ENCODE measurements at places on chromosomes 7 and 10.

GRCh38 chr7:129295015-129295423 lies 70.2 kb downstream of the AHCYL2 start:
- DNase-seq = no peak

DNA sequence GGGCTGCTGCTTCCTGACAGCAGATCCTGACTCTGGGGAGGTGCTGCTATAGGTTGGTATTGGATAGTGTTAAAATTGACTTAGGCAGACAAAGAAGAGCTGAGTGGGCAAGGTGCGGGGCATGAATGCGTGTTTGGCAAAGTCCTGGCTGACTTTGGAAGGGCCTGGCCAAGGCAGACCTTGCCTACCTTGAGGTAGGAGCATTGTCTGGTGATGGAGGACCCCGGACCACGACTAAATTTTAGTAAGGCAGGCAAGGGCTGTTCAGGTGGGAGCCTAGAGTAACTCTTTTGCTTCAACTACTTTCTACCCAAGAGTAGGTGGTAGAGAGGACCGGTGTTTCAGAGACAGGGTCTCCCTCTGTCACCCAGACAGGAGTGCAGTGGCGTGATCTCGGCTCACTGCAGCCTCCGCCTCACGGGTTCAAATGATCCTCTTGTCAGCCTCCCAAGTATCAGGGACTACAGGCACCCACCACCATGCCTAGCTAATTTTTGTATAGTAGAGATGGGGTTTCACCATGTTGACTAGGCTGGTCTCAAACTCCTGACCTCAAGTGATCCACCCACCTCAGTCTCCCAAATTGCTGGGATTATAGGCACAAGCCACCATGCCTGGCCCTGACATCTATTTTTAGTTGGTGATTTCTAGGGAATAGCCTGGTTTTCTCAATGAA lies 12.2 kb upstream of the LAT2 start:
- DNase-seq = no peak

GRCh38 chr7:66055321-66055956 lies 20.2 kb upstream of the ASL start:
- DNase-seq = no peak

- no peak for DNase-seq
Measured at GRCh38 chr10:110502072-110502845, 4.6 kb downstream of the DUSP5 start.

- no peak for DNase-seq
Measured at GRCh38 chr10:60258429-60258797, 131.3 kb downstream of the ANK3 start.

GRCh38 chr10:131963811-131964210 lies 17.9 kb downstream of the BNIP3 start:
- DNase-seq = no peak

DNA sequence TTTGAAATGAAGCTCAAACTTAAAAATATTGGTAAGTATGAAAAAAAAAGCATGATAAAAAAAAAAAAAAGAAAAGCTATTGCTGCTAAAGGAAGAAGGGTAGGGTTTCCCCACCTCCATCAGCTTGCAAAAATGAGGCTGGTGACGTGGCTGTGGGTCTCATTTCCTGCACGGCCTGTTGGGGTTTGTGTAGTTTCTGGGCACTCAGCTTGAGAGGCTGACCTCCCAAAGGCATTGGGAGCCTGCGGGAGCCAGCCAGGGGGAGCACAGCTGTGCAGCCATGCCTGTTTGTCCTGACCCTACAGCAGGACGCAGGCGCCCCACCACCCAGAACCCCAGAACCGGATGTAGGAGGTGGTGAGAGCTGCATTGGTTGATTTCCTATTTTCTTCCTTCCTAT lies 48.8 kb upstream of the CARD11 start:
- no peak for DNase-seq

DNA sequence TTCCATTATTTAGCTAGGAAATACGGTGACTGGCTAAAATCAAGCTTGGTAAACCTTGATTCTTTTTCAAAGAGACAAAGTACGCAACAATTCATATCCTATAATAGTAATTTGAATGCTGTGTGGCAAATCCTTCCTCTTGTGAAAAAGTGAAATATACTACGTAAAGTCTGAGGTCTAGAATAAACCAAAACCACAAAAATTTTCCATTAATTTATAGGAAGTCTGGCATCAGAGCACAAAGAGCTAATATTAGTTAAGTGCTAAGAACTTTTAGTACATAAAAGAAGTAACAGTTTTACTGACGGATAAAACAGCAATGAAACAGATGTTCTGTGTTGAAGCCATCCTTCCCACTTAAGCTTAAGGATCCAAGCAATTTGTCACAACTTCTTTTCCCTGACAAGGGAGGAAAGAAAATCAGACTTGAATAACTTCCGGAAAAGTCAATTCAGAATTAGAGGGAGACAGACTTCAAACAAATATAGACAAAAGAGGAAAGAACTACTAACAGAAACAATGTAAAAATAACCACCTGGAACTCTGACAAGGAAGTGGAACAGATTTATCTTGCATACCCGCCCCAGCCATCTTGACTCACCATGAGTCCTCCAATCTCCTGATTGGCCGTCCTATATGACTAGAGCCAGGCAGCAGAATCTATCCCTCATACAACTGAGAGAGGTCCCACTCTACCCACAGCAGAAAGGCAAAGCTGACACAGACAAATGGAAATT lies 34.6 kb downstream of the RHEB start:
- DNase-seq = no peak

- DNase-seq = no peak
Measured at GRCh38 chr10:130493021-130493420, 356.8 kb downstream of the GLRX3 start.

- no peak for DNase-seq
Measured at GRCh38 chr10:11454160-11454559, 157.3 kb downstream of the USP6NL start.

DNA sequence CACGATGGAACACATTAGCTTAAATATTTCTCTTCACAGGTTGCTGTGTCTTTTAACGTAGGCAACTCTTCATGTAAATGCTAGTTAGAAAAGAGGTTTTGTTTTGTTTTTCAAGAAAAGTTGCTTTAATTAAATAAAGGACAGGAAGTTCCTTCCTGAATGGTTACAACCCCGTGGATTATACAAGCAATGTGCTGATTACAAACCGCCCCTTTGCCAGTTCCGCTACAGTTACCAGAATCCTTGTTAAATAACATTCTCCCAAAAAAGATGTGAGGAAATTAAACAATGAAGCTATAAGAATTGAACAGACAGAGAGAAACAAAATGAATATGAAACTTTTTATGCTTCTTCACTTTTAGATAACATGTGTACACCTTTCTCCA lies 75.1 kb downstream of the LYZL2 start:
- DNase-seq = no peak

GRCh38 chr7:120441850-120442249 lies 168.9 kb downstream of the KCND2 start:
- no peak for DNase-seq

DNA sequence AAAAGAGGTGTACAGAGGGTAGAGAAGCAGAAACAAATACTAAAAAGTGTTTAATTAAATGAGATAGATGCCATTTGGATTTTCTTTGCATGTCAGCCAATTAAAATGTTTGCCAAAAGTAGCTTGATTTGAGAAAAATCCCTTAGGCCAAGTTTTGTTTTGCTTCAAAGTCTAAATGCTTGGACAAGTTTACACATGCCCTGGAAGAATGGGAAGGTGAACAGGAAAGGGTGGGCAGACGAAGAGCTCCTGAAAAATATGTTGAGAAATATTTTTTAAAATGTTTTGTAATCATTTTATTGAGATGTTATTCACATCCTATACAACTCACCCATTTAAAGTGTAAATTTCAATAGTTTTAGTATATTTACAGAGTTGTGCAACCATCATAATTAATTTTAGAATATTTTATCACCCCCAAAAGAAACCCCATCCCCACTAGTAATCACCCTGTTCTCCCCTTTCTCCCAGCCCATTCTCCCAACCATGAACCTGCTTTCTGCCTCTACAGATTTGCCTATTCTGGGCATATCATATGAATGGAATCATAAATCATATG lies 98.5 kb upstream of the ANK3 start:
- no peak for DNase-seq

GRCh38 chr10:91907914-91908336 lies 1.4 kb downstream of the FGFBP3 start:
- no peak for DNase-seq

GRCh38 chr10:124879136-124879535 lies 62.8 kb upstream of the ZRANB1 start:
- DNase-seq = no peak

DNA sequence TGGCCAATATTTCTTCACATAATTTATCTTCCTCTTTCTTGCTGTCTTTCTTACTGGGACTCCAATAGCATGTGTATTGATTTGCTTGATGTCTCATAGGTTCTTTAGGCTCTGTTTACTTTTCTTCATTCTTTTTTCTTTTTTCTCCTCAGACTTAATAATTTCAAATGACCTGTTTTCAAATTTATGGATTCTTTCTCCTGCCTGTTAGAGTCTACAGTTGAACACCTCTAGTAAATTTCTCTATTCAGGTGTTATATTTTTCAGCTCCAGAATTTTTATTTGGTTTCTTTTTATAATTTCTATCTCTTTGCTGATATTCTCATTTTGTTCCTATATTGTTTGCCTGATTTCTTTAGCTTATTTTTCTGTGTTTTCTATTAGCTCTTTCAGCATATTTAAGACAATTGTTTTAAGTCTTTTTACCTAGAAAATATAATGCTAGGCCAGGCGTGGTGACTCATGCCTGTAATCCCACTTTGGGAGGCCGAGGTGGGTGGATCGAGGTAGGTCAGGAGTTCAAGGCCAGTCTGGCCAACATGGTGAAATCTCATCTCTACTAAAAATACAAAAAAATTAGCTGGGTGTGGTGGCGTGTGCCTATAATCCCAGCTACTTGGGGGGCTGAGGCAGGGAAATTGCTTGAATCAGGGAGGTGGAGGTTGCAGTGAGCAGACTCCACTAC lies 61.9 kb upstream of the TNS3 start:
- DNase-seq = no peak

DNA sequence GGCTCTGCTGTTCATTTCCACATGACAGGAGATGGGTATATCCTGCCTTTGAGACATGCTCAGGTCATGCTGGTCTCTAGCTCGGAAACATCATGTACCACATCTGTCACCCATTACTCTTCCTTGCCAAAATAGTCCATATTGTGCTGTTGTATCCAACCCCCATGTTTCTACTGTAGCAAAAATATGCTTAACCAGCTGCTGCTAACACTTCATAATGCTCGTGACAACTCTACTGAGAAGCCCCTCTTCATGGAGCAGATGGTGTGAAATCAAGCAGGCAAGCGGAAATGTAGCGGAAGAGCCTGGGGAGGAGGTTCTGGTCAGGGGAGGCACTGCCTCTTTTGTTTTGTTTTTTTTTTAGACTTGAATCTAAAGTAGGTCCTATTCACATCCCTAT lies 82.9 kb downstream of the NPY start:
- DNase-seq = no peak

DNA sequence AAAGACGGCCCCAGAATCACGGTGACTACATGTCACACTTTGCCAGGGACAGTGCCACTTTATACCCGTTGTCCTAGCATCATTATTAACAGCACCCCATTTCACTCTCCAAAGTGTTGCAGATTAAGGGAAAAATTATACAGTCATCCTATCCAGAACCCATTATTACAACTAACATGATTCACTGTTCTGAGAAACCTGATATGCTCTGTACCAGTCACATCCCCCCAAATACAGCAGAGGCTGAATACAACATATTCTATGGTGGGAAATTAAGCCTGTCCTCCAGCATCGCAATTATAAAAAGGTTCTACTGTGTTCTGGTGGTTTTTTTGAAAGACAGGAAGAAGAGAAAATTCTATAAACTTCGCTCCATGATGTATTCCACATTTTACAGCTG lies 162.1 kb downstream of the JAZF1 start:
- no peak for DNase-seq

DNA sequence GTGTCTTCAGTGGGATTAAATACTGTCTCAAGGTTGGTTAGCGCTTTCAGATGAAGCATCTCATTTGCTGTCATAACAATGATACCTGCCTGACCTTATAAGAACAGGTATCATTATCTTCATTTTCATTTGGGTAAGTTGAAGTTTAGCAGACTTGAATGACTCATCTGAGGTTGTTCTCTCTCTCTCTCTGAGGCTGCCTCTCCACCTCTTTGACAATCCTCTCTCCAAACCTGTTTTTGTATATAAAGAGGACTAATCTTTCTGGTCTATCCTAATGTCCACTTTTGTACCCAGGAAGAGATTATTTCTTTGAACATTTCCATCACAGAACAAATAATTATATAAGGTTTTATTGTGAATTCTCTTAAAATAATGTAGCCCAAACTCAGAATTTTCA lies 291.4 kb downstream of the KLF6 start:
- no peak for DNase-seq

GRCh38 chr7:141290973-141291372 lies 217.1 kb downstream of the TMEM178B start:
- no peak for DNase-seq

DNA sequence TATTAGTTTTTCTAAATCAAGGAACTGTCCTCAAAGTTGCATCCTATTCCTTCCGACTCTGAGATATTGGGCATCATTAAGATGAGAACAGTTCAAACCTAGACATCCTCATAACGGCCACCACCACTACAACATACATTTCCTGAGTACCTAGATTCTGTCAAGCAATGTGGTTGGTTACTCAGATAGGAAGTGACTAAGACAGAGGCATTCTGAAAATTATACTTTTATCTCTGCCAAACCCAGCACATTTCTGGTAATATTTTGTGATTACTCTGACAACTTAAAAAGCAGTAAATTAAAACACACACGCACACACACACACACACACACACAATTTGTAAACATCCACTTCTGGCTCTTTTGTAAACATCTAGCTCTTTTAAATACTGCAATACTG lies 291.2 kb upstream of the MEOX2 start:
- DNase-seq = no peak

DNA sequence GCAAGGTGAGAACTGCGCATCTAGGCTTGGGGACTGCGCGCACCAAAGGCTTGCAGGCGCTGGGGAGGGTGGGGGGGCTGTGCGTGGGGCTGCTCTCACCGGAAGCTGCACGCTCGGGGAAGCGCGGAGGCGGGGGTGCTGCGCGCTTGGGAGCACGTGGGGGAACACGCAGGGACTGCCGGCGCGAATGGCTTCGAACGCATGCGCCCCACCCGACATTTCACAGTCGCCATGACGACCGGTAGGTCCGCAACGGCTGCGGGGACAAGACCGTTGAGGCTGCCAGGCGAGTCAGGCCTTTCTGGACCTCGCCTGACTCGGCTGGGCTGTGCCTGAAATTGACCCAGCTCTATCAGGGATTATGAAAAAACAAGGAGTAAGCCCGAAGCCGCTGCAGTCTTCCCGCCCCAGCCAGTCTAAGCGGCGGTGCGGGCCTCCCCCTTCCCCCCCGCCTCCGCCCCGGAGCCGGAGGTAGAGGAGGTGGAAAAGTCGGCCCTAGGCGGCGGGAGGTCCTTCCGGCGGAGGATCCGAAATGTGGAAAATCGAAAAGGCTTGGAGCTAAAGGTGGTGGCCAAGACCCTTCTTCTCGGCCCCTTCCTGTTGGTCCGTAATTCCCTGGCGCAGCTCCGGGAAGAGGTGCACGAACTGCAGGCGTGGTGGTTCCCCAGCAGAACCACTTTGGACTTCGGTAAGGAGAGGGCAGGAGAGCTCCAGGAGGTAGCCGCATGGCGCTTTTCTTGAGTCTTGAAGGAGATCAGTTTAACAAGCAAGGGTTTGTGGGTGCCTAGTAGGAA lies 34.9 kb upstream of the STEAP1 start:
- no peak for DNase-seq
